ENCODE measurements at places on chromosomes 3 and 15.

- DNase-seq, result peak; percentile 48
Measured at GRCh38 chr3:187684880-187685279, 14.7 kb upstream of the SST start.

GRCh38 chr15:57079446-57079845, 161.0 kb downstream of the TCF12 start:
- no peak for DNase-seq

DNA sequence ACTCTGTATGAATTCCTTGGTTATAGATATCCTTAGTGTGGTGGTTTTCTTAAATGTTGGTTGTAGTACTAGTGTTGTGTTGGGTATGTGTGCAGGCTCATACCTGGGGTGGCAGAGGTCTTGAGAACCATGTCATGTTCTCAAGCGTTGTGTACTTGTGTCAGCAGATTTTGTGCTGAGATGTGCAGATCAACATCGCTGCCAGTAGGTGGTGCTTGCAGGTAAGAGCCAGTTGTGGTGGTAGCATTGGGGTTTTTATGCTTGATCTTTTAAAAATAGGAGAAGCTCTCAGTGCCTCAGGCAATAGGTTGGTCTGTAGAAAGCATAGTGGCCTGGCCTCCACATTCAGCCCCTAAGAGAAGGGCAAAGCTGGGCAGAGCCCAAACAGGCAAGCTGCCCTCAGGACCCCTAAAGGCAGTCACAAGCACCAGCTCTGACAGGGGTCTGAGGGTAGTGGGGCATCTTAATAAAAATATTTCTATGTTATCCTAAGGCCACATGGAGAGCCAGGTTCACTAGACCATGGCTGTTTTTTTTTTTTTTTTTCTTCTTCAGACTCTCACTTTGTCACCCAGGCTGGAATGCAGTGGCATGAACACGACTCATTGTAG, 164.0 kb downstream of the IL20RB start:
- peak; percentile 17 for DNase-seq

- DNase-seq, result no peak
Measured at GRCh38 chr3:46970391-46971091, 6.0 kb downstream of the CCDC12 start.

DNA sequence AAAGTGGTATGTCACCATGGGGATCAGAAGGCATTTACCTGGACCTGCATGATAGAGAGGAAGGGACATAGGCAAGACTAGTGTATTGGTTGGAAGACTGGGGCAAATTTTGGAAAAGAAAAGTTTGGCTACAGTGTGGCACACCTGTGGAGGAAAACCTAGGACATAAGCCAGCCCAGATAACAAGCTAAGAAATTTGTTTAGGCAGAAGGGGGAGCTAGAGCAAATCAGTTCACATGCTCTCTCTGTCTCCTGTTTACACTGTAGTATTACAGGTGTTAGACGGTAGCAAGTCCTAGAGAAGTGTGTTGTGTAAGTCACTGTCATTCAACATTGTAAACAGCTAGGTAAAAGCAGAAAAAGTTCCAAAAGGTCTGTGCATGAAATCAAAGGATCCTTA, 11.9 kb upstream of the ALDH1A2 start:
- no peak for DNase-seq

GRCh38 chr15:48696627-48697312, 51.3 kb upstream of the FBN1 start:
- DNase-seq, result no peak

GRCh38 chr3:146692254-146692653, 87.1 kb upstream of the PLSCR5 start:
- DNase-seq, result no peak

DNA sequence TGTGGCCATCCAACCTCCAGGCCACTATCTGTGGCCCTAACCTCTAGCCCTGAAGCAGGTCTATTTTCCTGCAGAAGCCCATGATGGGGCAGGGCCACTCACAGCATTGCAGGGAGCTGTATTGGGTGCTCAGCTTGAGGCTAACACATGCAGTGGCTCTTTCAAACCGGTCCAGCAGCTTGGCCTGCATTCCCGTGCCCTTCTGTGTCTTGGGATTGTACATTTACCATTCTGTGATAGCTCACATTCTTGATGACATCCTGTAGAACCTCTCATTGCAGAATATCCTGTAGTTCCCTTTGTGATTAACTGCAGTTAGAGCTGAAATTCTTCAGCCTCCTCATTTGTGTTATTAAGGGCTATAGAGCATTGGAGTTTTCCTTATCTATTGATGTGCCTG, 60.8 kb upstream of the ANKRD34C start:
- no peak for DNase-seq

DNA sequence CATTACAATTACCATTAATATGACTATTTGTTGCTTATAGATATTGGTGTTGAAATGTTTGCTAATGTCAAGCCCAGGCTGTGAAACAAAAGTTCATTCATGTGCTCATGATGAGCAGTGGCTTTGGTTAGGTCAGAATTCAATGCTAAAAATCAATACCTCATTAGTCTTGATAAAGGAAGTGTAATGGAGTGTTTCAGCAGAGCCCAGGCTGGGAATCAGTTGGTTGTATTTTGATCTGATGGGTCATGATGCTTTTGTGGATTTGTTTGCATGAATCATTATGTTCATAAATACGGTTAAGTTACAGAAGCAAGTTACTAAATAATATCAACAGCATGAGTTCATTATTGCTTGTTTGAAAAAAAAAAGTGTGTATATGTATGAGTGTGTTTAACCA, 13.6 kb upstream of the ZNF774 start:
- DNase-seq, result no peak

DNA sequence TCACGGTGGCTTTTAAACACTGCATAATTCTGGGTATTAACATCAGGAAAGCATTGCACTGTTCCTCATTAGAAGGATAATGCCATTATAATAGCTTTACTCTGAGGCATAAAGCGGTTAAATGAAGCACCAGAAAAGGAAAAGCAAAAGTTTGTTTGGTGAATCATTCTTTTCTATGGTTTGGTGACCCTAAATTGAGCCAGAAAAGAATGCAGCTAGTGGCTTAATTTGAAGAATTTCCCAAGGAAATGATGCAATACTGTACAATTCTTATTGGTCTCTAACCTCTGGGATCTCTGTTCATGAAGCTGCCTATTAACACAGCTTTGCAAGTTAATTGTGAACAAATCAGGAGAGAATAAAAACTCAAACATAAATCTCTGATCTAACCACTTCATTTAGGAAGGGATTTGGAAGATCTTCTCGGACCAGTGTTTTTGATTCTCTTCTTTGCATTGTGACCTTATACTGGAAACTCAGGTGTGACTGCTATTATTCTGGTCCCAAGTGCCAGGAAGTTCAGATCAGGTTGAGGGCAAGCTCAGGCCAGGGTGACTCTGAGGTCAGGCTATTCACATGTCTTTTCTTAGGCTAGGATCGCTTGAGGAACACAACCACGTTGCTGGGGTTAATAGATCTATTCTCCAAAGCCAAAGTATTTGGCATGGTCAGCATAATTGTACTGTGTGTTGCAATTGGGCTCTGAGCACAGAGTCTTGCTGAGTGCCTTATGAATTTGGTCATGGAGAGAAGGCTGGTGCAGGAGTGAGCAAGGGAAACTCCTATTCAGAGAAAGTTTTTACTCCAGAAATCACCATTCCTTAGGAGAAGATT, 11.3 kb upstream of the DLG1 start:
- DNase-seq, result peak; percentile 89

GRCh38 chr3:65252266-65252665, 564.5 kb upstream of the ADAMTS9 start:
- no peak for DNase-seq

- DNase-seq, result no peak
Measured at GRCh38 chr3:53162672-53163443, 1.8 kb downstream of the PRKCD start.

DNA sequence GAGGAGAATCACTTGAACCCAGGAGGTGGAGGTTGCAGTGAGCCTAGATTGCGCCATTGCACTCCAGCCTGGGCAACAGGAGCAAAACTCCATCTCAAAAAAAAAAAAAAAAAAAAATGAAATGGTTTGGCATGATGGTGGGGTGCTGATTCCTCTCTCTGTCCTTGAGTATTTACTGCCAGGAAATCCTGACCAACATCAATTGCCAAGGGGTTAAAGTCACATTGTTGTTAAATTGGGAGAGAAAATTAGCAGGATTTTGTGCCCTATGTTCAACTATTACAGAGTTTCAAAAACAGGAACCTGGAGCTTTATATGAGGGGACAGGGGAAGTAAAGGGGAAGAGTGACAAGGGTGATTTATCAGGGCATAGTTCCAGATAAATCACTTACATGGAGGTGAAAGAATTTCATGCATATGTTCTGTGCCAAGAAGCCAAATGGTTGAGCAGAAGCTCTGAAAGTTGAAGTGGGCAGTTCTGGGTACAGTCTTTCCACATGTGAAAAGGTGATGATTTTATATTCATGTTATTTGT, 70.5 kb upstream of the TSEN2 start:
- no peak for DNase-seq

GRCh38 chr3:47714606-47715005, 67.1 kb downstream of the SMARCC1 start:
- no peak for DNase-seq

DNA sequence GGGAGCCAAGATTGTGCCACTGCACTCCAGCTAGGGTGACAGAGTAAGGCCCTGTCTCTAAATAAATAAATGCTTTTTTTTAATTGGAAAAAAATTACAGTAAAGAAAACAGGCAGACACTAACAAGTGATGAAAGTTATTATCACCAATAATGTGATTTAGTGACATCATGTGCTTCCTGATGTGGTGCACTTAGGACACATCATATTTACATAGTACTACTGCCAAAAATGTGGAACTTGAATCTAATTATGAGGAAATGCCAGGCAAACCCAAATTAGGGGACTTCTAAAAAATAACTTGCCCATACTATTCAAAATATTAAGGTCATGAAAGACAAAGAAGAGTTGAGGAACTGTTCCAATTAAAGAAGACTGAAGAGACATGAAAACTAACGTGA, 30.8 kb downstream of the MAP4 start:
- no peak for DNase-seq

- DNase-seq, result peak; percentile 89
Measured at GRCh38 chr15:39579487-39580116, 1.3 kb upstream of the THBS1 start.

GRCh38 chr3:12004741-12005513, 739 bp downstream of the SYN2 start:
- DNase-seq, result no peak

Data from non-pigmented ciliary epithelial cell (primary cell).